Stimulated activated naive CD4-positive, alpha-beta T cell treated with Interleukin-2 at 50 U/mL for 16 hours (primary cell): ENCODE measurements at places on chromosomes 7 and 10.

DNA sequence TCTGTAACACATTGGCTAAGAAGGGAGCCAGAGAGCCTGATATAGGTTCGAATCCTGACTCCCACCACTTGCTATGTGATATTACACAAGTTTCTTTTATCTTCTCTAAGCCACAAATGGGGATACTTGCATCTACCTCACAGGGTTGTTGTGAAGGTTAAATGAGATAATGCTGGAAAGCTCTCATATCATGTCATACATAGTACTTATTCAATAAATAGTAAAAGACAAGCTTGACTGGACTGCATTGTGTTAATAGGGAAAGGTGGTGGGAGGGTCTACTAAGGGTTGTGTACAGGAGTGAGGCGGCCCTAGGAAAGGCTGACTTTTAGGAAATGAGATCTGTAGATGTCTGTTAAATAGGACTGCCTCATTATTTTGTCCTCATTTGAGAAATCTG lies 35.8 kb upstream of the DNMBP start:
- no peak for DNase-seq

GRCh38 chr10:131126321-131127137 lies 185.0 kb downstream of the TCERG1L start:
- no peak for DNase-seq

GRCh38 chr10:91555455-91555854 lies 77.4 kb downstream of the PPP1R3C start:
- DNase-seq: no peak

- DNase-seq: no peak
Measured at GRCh38 chr7:27133409-27134231, 3.1 kb upstream of the HOXA4 start.

DNA sequence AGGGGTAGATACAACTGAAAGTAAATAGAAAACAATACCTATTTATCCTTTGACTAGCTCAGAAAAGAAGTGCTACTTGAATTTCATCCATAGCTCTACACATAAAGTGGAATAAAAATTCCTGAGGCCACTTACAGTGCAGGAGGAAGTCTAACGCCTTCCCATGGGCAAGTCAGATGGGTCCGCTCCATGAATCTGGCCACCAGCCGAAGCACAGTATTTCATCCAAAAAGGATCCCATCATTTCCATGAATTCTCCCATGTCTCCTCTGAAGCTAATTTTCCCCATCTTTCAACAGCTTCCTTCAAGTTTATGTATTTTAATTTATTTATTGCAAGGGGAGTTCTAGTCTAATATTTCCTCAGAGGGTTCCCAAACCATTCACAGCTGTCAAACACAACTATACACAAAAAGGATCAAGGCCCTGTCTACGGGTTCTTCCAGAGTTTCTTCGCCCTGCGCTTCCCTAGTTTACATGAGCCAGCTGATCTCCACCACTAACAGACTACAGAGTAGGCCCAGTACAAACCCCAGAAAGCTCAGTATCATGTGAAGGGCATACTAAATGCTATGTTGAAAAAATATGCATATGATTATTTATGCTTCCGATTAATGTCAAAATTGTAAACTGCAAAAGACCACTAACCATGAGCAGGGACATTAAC lies 184.7 kb downstream of the DOCK4 start:
- DNase-seq: no peak

- no peak for DNase-seq
Measured at GRCh38 chr7:81926154-81926553, 156.3 kb upstream of the HGF start.

GRCh38 chr10:96686514-96686913 lies 33.8 kb downstream of the PIK3AP1 start:
- DNase-seq: no peak

GRCh38 chr10:131088619-131089018 lies 222.9 kb downstream of the TCERG1L start:
- DNase-seq: no peak

- no peak for DNase-seq
Measured at GRCh38 chr7:123864966-123865365, 20.0 kb downstream of the HYAL4 start.

DNA sequence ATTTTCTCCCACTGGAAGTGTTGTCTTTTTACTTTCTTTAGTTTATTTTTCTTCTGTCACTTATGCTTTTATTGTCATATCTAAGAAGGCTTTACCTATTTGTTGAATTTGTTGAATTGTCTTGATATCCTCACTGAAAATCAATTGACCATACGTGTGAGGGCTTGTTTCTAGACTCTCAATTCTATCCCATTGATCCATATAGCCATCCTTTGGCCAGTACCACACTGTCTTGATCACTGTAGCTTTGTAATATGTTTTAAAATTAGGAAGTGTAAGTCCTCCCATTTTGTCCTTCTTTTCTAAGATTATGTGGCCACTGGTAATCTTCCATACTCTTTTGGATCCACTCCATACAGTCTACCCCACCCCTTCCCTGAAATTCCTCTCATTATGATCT lies 25.5 kb upstream of the MNX1 start:
- DNase-seq: no peak

GRCh38 chr10:69614130-69614529 lies 15.9 kb upstream of the FAM241B start:
- DNase-seq: no peak

DNA sequence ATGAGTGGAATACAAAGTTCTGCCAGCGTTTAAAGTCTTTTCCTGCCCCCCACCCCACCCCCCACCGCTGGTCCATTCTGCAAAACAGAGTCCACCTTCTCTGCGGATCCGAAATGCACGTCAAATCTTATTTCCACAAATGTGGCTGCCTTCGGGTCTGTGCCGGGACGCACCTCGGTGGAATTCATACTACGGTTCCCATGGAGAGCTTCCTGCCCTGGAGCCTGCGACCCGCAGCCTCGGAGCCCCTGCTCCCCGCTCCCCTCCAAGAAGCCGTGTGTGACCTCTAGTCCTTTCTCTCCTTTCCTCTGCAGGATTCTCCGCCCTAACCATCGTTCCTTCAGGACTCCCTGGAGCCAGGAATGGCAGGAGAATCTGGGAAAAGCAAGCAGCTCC lies 12.5 kb upstream of the CALML5 start:
- no peak for DNase-seq

DNA sequence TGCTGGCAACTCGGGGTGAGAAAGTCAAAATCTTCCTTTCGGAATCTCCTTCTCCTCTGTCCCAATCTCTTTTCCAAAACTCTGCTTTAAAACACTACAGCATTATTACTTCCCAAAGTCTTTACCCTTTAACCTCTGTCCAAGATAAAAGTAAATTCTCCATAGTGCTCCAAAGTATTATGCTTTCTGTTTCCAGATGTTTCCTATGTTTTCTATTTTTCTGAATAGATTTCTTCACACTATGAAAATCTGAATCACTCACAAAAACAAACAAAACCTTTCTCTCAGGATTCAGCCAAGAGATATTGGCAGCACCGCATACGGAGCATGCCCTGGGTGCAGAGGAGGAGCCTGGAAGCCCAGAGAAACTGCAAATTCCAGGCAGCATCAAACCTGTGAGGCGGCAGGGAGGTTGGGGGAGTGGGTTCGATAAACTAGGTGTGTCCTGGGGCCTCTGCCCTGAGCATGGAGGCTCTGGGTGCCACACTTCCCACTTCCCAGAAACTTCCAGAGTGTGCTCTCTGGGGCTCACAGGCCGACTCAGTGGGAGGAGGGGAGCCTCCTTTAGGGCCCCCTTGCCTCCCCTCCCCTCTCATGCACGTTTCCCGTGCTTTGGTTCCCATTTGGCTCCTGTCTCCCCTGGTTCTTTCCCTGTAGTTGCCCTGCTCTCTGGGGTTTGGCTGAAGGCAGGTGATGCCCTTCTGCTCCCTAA lies 35.6 kb downstream of the VIPR2 start:
- no peak for DNase-seq

DNA sequence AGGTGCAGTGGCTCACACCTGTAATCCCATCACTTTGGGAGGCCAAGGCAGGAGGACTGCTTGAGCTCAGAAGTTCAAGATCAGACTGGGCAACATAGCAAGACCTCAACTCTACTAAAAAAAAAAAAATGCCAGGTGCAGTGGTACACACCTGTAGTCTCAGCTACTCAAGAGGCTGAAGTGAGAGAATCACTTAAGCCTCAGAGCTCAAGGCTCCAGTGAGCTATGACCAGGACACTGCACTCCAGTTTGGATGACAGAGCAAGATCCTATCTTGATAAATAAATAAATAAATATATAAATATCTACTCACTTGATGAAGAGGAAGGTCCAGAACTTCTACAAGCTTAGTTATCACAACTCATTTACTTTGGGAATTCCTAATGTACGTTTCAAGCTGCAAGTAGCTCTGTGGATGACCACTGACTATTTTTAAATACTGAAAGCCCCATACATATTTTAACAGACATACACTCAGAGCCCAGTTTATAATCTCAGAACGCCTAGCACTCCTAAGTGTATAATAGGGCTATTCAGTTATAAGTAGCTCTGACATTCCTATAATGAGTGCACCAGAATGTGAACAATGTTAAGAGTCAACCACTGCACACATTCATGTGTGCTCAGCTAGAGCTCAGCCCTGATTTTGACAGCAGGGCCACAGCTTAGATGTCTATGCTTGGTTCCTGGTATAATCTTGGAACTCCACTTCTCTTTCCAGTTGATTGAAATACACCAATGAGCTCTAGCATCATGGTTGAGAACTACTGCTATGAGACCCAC lies 119.1 kb downstream of the CUBN start:
- DNase-seq: no peak

DNA sequence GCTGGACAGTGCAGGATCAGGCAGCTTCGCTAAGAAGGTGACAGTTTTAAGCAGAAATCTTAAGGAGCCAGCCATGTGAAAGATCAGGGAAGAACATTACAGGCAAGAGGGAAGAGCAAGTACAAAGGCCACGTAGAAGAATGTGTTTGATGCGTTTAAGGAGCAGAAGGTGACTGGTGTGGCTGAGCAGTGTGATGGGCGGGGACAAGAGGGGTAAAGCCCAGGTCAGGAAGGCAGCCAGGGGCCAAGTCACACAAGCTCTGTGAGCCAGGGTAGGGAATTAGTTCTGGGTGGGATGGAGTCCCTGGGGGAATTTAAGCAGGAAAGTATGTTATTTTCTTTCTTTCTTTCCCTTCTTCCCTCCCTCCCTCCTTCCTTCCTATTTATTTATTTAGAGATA lies 166.9 kb downstream of the SH3PXD2A start:
- no peak for DNase-seq
